ENCODE measurements at places on chromosomes 5 and 9.

DNA sequence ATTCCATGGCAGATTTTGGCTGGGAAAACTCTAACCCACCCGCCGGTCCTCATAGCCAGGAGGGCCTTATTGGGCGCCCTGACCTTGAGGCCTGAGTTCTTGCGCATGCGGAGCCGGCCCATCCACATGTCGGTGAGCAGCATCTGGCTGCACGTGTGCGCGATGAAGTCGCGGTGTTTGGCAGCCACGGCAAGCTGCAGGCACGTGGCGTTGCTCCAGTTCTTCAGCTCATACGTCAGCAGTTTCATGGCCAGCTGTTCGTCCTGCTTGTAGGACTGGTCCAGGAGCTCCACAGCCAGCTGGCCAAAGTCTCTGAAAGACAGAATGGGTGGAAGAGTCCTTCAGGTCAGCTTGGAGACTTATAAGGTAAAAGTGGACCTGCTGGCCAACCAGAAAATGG is 204.3 kb upstream of the KLF9 start:
- DNase-seq, result no peak

- DNase-seq, result no peak
Measured at GRCh38 chr5:67941614-67942401, 273.7 kb upstream of the PIK3R1 start.

GRCh38 chr9:111038331-111039230 is at the start of gene LPAR1:
Gene LPAR1, minus strand, starts transcription at chr9:111038470. Its CDS starts 66,353 bp downstream, at chr9:110972117.
- no peak for DNase-seq

- no peak for DNase-seq
Measured at GRCh38 chr9:107630156-107630555, 140.6 kb upstream of the KLF4 start.

- no peak for DNase-seq
Measured at GRCh38 chr9:98900725-98901124, 43.0 kb upstream of the COL15A1 start.

GRCh38 chr5:77250021-77250420 is 39.5 kb downstream of the PDE8B start:
- no peak for DNase-seq

GRCh38 chr5:179061025-179061424 is 852 bp downstream of the ZNF354C start:
- no peak for DNase-seq

GRCh38 chr5:41122459-41122858 is 51.3 kb upstream of the MROH2B start:
- no peak for DNase-seq

- peak; percentile 66 for DNase-seq
Measured at GRCh38 chr9:93827545-93828330, 127.4 kb downstream of the BARX1 start.

- DNase-seq, result no peak
Measured at GRCh38 chr5:40204144-40204543, 475.6 kb upstream of the PTGER4 start.

GRCh38 chr5:155799308-155799707 is 527.7 kb upstream of the SGCD start:
- no peak for DNase-seq

- DNase-seq, result no peak
Measured at GRCh38 chr9:1216532-1216931, 166.4 kb downstream of the DMRT2 start.
